ENCODE measurements at places on chromosomes 1 and 21. TPM values are rescaled to one million over a fixed set of nuclear protein-coding genes. Genes with fewer than 3 reads are reported as not detected.
A peak's percentile ranks its signal among the peaks of the same experiment; 100 is the strongest.

DNA sequence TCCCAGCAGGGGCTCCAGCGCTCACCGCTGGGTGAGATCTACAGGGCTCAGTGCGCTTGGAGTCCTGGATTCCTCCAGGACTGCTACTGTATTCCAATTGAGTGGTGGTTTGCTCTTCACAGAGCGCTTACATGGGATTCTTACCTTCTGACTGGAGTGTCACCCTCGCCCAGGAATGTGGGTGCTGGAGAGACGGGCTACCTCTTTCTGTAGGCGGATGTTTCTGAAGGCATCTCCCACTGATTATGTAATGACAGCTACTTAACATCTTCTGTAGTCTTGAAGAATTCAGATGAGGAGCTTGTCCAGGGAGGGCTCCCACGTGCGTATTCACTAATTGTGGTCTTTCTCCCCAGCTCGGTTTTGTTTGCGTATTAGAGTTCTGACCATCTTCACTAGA lies 154.2 kb downstream of the DYRK1A start:
- H3K27me3 ChIP-seq: no peaks in the 10 kb centered on the region
- no peak overlapping the region for H3K27ac ChIP-seq
- no peaks in the 10 kb centered on the region for H3K4me1 ChIP-seq
- DNase-seq: no peak
- no peak overlapping the region for H3K4me3 ChIP-seq
- no peaks in the 10 kb centered on the region for H3K36me3 ChIP-seq

DNA sequence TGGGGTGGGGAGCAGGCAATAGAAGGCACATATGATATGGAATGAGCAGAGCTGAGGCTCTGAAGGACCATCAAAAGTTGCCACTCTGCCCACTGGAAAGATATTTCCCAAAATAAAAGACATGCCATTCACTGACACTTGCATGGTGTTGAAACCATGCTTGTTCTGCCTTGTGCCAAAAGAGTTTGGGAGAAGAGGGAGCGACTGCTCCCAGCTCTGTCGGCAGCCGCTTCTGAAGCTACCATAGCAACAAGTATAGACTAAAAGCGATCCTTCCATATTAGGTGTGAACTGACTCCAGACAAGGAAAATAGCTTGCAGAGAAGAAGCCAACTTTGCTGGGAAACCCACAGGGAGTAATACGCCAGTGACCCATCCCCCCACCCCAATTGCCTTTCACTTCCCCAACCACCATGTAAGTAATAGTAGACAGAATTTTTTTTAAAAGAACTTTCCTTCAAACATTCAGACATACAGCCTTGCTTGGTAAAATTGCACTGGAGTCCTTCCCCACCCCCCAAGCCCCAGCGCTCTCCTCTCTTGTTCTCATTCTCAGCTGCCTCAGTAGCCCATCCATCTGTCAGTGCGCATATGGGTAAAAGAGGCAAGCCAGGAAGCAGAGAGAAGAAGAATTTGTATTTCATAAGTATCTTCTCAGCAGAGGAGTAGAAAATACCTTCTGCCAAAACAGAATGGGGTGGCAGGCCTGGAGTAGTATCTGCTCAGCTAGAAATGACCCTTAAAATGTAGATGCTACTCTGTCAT lies 263.7 kb downstream of the OMA1 start:
- no peaks in the 10 kb centered on the region for H3K4me1 ChIP-seq
- no peaks in the 10 kb centered on the region for H3K36me3 ChIP-seq
- H3K4me3 ChIP-seq: no peak overlapping the region
- DNase-seq: no peak

DNA sequence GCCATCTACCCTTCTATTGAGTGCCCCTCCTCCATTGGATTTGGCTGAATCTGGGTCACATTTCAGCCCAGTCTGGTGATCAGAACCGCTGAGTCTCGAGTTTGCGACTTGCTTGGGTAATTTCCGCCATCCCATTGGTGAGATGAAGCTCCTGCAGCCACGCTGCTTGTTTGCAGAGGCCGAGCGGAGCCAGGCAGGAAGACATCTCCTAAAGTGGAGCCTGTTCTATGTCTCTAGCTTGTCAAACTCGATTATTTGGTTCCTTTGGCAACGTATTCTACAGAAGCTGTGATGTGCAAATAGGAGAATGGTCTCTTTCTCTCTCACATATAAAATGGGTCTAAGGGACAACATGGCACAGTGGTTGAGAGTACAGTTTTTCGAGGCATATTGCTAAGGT lies 206.8 kb upstream of the PLXNA2 start:
- no peak overlapping the region for H3K4me3 ChIP-seq
- no peaks in the 10 kb centered on the region for H3K27me3 ChIP-seq
- DNase-seq: no peak
- no peaks in the 10 kb centered on the region for H3K36me3 ChIP-seq

DNA sequence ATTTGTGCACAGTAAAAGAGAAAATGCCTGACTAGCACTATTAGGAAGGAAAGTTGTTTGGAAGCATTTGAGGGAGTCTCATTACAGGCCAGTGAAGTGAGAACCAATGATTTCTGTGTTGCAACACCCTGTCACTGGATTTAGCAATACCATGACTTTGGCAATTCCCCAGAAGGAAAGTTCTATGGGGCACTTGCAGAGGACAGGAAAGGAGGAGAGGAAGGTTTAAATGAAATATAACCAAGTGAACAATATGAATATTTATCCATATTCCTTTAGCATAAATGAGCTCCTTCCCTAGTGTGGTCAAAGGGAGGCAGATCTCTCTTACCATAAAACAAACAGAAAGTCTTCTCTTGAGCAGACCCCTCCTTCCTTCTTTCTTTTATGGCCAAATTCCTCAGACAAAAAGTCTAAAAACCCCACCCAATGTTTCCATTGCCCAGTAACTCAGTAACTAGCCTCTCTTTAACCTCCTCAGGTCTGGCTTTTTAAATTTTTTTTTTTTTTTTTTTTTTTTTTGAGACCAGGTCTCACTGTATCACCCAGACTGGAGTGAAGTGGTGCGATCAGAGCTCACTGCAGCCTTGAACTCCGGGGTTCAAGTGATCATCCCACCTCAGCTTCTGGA lies 5.5 kb downstream of the TLR5 start:
- peak overlapping the region; percentile 70 for H3K27ac ChIP-seq
- peaks cover 80% of the 10 kb centered on the region for H3K4me1 ChIP-seq
- H3K4me3 ChIP-seq: no peak overlapping the region
- DNase-seq: no peak
- no peaks in the 10 kb centered on the region for H3K36me3 ChIP-seq

DNA sequence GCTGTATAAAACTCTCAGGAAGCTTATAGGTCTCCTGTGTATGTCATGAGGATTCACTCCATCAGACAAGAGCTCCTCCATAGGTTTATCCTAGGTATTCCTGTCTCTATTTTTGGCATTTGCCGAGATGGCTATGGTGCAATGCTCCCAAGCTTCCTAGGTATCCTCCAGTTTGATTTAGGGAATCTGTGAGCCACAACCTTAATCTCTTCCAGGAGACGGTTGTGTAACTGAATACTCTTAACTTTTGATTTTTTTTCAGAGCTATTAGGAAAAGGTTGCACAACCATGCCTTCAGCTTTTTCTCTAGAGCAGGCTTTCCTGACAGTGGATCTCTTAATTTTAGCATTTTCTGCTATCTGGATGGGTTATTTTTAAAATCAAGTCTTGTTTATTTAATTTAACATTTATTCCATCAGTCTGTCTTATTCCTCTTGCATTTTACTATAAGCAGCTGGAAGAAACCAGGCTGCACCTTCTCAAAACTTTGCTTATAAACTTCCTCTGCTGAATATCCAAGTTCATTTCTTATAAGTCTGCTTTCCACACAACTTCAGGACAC lies 69.4 kb upstream of the BACE2 start:
- H3K36me3 ChIP-seq: no peaks in the 10 kb centered on the region
- no peak overlapping the region for H3K27ac ChIP-seq
- no peaks in the 10 kb centered on the region for H3K27me3 ChIP-seq
- no peaks in the 10 kb centered on the region for H3K4me1 ChIP-seq

GRCh38 chr1:96990136-96990535 lies 268.6 kb downstream of the PTBP2 start:
- no peaks in the 10 kb centered on the region for H3K4me1 ChIP-seq
- H3K4me3 ChIP-seq: no peak overlapping the region

GRCh38 chr1:151537112-151537511 lies 3.0 kb upstream of the TUFT1 start:
- H3K4me3 ChIP-seq: no peak overlapping the region
- H3K36me3 ChIP-seq: no peaks in the 10 kb centered on the region
- no peak for DNase-seq
- H3K27ac ChIP-seq: no peak overlapping the region
- H3K4me1 ChIP-seq: peaks cover 28% of the 10 kb centered on the region
- no peaks in the 10 kb centered on the region for H3K27me3 ChIP-seq

- no peaks in the 10 kb centered on the region for H3K36me3 ChIP-seq
- no peak overlapping the region for H3K4me3 ChIP-seq
- no peaks in the 10 kb centered on the region for H3K4me1 ChIP-seq
- DNase-seq: no peak
- no peak overlapping the region for H3K27ac ChIP-seq
- no peaks in the 10 kb centered on the region for H3K27me3 ChIP-seq
These were observed 699.9 kb downstream of the MATN1 start for GRCh38 chr1:30023339-30024022.

- no peaks in the 10 kb centered on the region for H3K36me3 ChIP-seq
- no peak overlapping the region for H3K27ac ChIP-seq
- no peak for DNase-seq
- no peaks in the 10 kb centered on the region for H3K4me1 ChIP-seq
- H3K4me3 ChIP-seq: no peak overlapping the region
- H3K27me3 ChIP-seq: no peaks in the 10 kb centered on the region
These were observed 55.9 kb upstream of the SPOCD1 start for GRCh38 chr1:31871703-31872102.

DNA sequence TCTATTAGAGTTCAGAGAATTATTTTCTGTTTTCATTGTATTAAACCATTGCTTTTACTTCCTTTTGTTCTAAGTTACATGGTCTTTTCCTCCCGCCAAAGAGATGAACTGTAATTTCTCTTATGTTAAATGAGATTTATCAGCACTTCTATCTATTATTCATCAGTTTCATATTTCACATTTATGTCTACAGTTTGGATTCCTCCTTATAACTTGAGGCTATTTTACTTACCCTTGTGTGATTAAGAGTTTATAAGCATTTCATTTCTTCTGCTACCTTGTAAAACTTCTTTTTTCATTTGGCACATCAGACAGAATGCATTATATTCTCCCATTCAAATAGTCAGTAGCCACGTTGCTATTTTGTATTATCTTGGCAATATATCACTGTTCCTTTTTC lies 248.2 kb downstream of the PLA2G4A start:
- H3K27me3 ChIP-seq: no peaks in the 10 kb centered on the region
- no peaks in the 10 kb centered on the region for H3K4me1 ChIP-seq
- H3K4me3 ChIP-seq: no peak overlapping the region
- no peaks in the 10 kb centered on the region for H3K36me3 ChIP-seq

GRCh38 chr1:172002725-172003345 lies 161.5 kb downstream of the DNM3 start:
- no peak overlapping the region for H3K4me3 ChIP-seq
- no peaks in the 10 kb centered on the region for H3K4me1 ChIP-seq

GRCh38 chr21:31594726-31595125 lies 64.8 kb upstream of the SOD1 start:
- DNase-seq: no peak
- no peaks in the 10 kb centered on the region for H3K4me1 ChIP-seq
- no peaks in the 10 kb centered on the region for H3K36me3 ChIP-seq
- H3K27ac ChIP-seq: no peak overlapping the region
- H3K4me3 ChIP-seq: no peak overlapping the region

- no peak overlapping the region for H3K4me3 ChIP-seq
- H3K4me1 ChIP-seq: no peaks in the 10 kb centered on the region
- no peaks in the 10 kb centered on the region for H3K27me3 ChIP-seq
- no peaks in the 10 kb centered on the region for H3K36me3 ChIP-seq
- DNase-seq: no peak
- no peak overlapping the region for H3K27ac ChIP-seq
These were observed 120.6 kb downstream of the MAB21L3 start for GRCh38 chr1:116231752-116232151.

- H3K4me3 ChIP-seq: no peak overlapping the region
- no peaks in the 10 kb centered on the region for H3K27me3 ChIP-seq
- DNase-seq: no peak
- H3K36me3 ChIP-seq: no peaks in the 10 kb centered on the region
These were observed 8.0 kb upstream of the MACF1 start for GRCh38 chr1:39196244-39197215.

- no peak for DNase-seq
- no peaks in the 10 kb centered on the region for H3K27me3 ChIP-seq
- no peak overlapping the region for H3K4me3 ChIP-seq
- no peak overlapping the region for H3K27ac ChIP-seq
These were observed 363.7 kb downstream of the MATN1 start for GRCh38 chr1:30359539-30360220.

DNA sequence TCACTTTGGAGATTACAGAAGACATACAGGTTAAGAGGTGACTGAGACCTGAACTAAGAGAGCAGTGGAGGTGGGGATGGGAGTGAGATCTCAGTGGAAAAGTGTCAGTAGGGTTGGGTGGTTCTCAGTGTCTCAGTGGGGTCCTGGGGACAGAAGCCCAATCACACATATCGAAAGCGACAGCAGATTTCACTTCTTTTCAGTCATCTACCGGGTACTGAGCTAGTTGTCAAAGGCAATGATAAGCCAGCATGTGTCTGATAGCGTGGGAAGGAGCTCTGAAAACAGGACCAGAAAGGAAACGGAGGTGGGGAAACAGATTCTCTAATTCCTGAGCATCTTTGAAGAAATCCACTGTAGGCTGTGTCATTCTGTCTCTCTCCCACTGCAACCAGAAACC lies 59.5 kb downstream of the RHOU start:
- no peak overlapping the region for H3K4me3 ChIP-seq
- no peaks in the 10 kb centered on the region for H3K36me3 ChIP-seq
- no peak overlapping the region for H3K27ac ChIP-seq
- H3K27me3 ChIP-seq: no peaks in the 10 kb centered on the region

DNA sequence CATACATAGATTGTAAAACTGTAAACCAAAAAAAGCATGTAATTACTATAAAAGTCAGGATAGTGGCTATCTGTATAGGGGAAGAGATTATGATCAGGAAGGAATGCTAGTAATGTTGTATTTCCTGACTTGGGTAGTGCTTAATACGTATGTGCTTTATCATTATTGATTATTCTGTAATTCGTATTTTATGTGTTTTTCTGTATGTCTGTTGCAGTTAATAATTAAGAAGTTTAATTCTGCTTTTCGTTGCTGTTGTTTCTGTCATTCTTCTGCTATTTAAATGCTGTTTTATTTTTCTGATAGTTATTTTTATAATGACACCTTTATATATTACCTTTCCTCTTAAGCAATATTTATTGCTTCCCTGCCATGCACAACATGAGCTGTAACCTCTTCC lies 29.3 kb upstream of the TRIM33 start:
- H3K27me3 ChIP-seq: no peaks in the 10 kb centered on the region
- H3K4me3 ChIP-seq: no peak overlapping the region
- H3K36me3 ChIP-seq: no peaks in the 10 kb centered on the region
- no peak for DNase-seq

Gene ESRRG
- 0.98 TPM for total RNA-seq

Gene TMEM167B
- total RNA-seq: 17.2 TPM

Gene AGO3
- total RNA-seq: 17.2 TPM

Gene PRAMEF18
- total RNA-seq: not detected

Gene ERICH3
- total RNA-seq: 0.49 TPM

Gene AMY1C
- not detected for total RNA-seq
